ENCODE measurements at places on chromosomes 6 and 20.
A peak's percentile ranks its signal among the peaks of the same experiment; 100 is the strongest.

DNA sequence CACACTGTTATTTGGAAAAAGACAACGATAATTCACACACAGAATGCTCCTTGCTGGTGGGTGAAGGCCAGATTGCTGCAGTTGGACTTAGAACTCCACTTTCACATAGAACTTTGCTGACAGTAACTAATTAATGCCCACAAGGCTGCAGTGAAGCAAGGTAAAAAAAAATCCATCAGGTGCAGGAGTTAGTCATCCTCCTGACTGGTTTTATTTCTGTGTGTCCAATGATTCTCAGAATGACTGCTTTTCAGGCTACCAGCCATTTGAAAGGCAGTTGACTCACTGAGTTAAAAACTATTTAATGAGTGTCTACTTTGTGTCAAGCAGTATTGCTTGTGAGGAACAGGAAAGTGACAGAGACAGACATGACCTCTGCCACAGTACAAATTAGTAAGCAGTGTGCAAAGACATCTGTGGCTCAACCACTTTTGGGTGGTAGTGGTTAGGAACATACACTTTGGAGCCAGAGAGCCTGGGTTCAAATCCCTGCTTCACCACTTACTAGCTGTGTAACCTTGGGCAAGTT lies 41.9 kb downstream of the ELOVL5 start:
- peak; percentile 67 for DNase-seq

GRCh38 chr6:166101819-166102419 lies 65.7 kb downstream of the TBXT start:
- no peak for DNase-seq

- no peak for DNase-seq
Measured at GRCh38 chr6:44960898-44961297, 367.2 kb upstream of the RUNX2 start.

DNA sequence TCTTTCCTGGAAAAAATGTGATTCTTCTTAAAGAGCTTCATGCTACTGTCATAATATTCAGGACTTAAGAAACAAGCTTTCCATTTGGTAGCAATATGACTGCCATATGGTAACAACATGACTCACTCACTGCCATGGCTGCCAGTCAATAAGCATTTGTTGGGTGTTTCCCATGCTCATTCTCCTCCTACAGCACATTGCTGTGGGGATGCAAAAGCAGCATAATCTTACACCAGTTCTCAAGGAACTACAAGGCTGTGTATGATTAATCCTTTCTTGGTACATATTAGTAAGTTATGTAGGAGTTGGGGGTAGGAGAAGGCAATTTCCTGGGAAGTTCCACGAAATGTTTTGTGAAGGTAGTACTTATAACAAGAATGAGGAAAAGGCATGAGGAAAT lies 76.7 kb downstream of the CEP162 start:
- peak; percentile 30 for DNase-seq

- peak; percentile 71 for DNase-seq
Measured at GRCh38 chr6:490251-491037, 98.9 kb downstream of the IRF4 start.

GRCh38 chr6:133972388-133972787 lies 19.4 kb downstream of the TBPL1 start:
- DNase-seq = no peak

DNA sequence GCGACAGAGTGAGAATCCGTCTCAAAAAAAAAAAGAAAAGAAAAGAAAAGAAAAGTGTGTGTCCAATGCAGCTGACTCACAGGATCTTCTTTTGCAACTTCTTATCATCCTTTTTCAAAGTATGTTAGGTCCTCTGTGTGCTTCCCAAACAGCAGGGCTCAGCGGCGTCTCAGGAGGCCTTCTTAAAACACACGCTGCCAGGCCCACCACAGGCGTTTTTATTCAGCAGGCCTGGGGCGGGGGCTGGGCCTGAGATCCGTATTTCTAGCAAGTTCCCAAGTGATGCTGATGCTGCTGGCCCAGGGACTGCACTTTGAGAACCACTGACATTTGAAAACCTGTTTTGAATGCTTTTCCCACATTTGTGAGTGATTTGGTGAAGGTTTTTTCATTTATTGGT lies 57.1 kb downstream of the PSMG4 start:
- DNase-seq = no peak

DNA sequence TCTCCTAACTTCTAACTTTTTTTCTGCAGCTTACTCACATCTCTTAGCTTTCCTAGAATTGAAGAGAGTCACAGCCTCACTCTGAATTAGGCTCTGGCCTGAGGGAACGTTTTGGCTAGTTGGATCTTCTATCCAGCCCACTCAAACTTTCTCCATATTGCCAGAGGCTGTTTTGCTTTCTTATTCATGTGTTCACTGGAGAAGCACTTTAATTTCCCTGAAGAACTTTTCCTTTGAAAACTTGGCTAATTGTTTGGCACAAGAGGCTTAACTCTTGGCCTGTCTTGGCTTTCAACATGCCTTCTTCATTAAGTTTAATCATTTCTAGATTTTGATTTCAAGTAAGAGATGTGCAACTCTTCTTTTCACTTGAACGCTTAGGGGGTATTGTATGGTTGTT lies 138.2 kb upstream of the PLCB4 start:
- DNase-seq = no peak

GRCh38 chr6:31898383-31899011 lies 999 bp upstream of the EHMT2 start:
- DNase-seq = peak; percentile 56

DNA sequence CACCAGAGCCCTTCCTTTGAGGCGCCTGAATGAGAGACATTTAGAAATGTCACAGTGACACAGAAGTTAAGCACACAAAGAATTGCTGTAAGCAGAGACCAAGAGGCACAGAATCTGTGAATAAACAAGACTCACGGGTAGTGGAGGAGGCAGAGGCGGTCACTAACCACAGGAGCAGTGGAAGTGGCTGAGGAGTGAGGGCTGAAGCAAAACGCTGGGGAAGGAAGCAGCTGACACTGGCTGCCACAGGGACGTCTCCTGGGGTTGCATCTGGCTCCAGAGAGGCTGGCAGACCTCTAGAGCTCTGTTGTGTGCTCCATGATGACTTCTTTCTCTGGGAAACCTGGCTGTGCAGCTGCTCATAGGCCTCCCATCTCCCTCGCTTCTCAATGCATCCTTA lies 65.0 kb upstream of the SLC2A12 start:
- peak; percentile 9 for DNase-seq

Data from activated CD4-positive, alpha-beta T cell treated with anti-CD3 and anti-CD28 coated beads for 36 hours (primary cell).